Activated naive CD4-positive, alpha-beta T cell treated with anti-CD3 and anti-CD28 coated beads for 36 hours (primary cell): ENCODE measurements at places on chromosomes 11 and 22. TPM values are rescaled to one million over a fixed set of nuclear protein-coding genes. Genes with fewer than 3 reads are reported as not detected.

GRCh38 chr11:121435551-121436511 is 16.3 kb upstream of the SORL1 start:
- H3K36me3 ChIP-seq: no peaks in the 10 kb centered on the region
- no peaks in the 10 kb centered on the region for H3K27me3 ChIP-seq
- peaks cover 66% of the 10 kb centered on the region for H3K4me1 ChIP-seq
- H3K27ac ChIP-seq: no peak overlapping the region
- no peak for DNase-seq

- H3K4me3 ChIP-seq: no peak overlapping the region
- no peaks in the 10 kb centered on the region for H3K4me1 ChIP-seq
Observed at GRCh38 chr11:129608711-129609110, 206.9 kb upstream of the TMEM45B start.

FXYD6 gene
- total RNA-seq: not detected

DNA sequence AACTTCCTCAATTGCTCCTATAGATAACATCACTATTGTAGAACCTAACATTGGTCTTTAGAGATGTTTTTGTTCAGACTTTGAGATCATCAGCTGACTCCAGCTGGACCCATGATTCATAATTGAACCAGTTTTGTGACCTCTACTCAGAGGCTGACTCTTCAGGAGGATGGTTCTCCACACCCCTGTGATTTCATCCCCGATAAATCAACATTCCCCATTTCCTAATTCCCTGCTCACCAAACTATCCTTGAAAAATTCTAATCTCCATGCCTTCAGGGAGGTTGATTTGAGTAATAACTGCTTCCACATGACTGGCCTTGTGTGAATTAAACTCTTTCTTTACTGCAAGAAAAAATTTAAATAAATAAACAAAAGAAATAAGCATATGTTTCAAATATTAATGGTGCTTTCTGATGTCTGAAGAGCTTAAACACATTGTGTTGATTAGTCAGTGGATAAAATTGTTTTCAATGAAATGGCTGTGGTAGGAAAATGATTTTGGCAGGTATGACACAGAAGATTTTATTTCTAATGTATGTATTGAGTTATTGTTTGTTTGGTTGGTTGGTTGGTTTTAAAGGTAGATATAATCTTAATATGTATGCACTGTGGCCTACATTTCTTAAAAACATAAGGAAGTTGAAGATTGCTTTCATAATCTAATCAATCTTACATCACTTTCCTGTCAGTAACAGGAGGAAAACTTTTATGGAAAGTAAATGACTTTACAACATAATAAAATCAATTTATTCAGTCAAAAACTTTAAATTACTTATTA is 427.9 kb upstream of the CCDC179 start:
- no peaks in the 10 kb centered on the region for H3K36me3 ChIP-seq
- no peak overlapping the region for H3K27ac ChIP-seq
- H3K4me1 ChIP-seq: no peaks in the 10 kb centered on the region
- H3K27me3 ChIP-seq: no peaks in the 10 kb centered on the region
- no peak overlapping the region for H3K4me3 ChIP-seq

DNA sequence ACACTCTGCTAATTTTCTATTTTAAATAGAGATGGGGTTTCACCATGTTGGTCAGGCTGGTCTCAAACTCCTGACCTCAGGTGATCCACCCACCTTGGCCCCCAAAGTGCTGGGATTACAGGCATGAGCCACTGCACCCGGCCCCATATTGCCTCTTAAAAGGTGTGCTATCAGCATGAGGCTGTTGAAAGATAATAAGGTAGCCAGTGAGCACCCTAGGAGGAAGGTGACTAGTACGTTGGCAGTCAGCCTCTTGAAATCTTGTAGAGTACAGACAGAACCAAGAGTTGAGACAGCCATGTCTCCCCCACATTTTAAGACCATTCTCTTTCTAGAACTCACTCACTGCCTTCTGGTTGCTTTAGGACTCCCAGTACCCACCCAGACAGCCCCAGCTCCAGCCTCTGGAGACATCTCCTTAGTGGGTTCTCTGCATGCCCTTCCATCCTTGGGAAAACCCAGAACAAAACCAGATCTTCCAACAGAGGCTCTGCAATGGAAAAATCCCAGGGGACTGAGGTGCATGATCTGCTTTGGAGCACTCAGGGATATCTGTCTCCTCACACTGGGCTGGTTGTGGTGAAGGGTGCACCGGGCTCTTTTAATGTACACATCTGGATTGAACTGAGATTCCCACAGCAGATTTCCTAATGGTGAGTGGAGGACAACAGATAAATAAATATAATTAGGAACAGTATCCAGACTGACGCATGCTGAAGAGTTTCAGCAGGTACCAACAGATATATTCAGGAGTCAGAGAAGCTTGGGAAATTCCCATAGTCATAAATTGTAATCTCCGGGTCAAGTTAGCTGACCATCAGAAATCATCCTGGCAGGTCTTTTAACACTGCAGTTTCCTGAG is 49.4 kb downstream of the LRRC74B start:
- DNase-seq: no peak
- H3K27ac ChIP-seq: no peak overlapping the region
- H3K4me3 ChIP-seq: no peak overlapping the region
- no peaks in the 10 kb centered on the region for H3K27me3 ChIP-seq
- H3K4me1 ChIP-seq: no peaks in the 10 kb centered on the region

DNA sequence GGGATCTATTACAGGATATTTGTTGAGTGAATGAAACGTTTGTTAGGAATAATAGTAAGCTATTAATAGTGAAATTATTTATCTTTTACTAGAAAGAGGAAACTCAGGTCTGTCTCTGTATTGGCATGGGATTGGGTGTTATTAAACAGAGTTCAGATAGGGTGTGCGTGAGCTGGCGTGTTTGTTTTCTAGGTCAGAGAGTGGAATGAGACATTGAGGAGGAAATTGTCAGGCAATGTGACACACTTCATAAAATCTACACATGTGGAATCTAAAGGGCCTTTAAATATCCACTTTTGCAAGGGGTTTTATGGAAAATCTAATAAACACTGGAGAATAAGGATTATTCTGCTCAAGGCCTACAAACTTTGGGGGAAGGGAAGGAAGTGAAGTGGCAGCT is 552.9 kb downstream of the NTM start:
- peaks cover 8% of the 10 kb centered on the region for H3K27me3 ChIP-seq
- no peak overlapping the region for H3K4me3 ChIP-seq
- H3K4me1 ChIP-seq: no peaks in the 10 kb centered on the region

- no peak overlapping the region for H3K4me3 ChIP-seq
- no peaks in the 10 kb centered on the region for H3K4me1 ChIP-seq
- DNase-seq: no peak
Observed at GRCh38 chr11:10597877-10598351, 29.4 kb upstream of the LYVE1 start.

GRCh38 chr11:13859892-13860291 is 102.6 kb upstream of the SPON1 start:
- H3K27me3 ChIP-seq: no peaks in the 10 kb centered on the region
- no peaks in the 10 kb centered on the region for H3K36me3 ChIP-seq
- no peak overlapping the region for H3K4me3 ChIP-seq
- peak; percentile 35 for DNase-seq
- H3K4me1 ChIP-seq: peaks cover 34% of the 10 kb centered on the region

SCGB1A1 gene
- not detected for total RNA-seq

DNA sequence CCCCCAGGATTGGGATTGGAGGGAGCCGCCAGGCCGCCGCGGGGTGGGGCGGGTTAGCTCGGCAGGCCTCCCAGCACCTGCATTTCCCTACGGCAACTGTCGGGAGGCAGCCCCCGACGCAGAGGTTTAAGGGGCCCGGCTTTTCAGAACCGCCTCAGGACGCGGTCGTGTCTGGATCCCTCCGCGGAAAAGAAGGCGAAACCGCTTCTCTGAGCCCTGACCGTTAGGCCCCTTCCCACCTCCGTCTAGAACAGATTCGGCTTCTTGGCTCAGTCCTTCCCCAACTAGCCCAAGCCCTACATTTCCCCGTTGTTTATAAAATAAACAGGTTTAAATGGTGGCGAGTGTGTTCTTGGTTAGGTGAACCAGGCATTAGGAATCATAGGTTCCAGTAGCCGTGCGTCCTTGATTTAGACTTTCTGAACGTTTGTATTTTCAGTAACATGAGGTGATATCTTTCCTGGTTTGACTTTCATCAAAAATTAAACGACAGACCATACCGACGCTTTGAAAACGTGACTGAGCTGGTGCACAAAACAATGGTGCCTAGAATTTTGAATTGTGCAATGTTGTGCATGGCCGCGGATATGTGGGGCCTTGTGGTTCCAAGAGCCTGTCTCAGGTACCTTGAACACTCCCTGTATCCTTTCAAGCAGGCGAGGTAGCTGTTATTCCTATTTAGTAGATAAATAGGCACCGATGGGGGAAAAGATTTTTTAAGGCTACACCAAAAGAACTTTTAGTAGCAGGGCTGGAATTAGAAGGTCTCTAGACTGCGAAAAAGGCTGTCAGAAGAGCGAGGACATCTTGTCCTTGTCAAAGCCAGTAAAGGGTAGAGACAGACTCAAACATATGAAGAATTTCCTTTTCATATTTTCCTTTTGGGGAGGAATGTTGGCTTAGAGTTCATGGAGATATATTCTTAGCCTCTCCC is 1.2 kb upstream of the HSPA8 start:
- H3K36me3 ChIP-seq: peaks cover 43% of the 10 kb centered on the region
- no peaks in the 10 kb centered on the region for H3K27me3 ChIP-seq
- peak overlapping the region; percentile 97 for H3K4me3 ChIP-seq
- H3K27ac ChIP-seq: peak overlapping the region; percentile 99

TIRAP gene
- 3.5 TPM for total RNA-seq

CHADL gene
- 0.17 TPM for total RNA-seq

PAMR1 gene
- total RNA-seq: not detected
